ENCODE measurements at places on chromosomes 4 and X.

DNA sequence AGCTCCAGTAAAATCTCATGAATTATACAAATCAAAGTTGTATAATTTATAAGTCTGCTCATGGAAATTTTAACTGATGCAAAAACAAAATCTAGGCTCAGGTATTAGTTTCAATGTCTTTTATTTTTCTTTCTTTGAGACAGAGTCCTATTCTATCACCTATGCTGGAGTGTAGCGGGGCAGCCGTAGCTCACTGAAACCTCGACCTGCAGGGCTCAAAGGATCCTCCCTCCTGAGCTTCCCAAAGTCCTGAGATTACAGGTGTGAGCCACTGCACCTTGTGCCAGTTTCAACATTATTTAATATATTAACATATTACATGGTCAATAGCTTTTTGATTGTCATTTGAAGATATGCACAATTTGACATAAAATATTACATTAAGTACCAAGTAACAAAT, 678.7 kb downstream of the ARAP2 start:
- DNase-seq = no peak

DNA sequence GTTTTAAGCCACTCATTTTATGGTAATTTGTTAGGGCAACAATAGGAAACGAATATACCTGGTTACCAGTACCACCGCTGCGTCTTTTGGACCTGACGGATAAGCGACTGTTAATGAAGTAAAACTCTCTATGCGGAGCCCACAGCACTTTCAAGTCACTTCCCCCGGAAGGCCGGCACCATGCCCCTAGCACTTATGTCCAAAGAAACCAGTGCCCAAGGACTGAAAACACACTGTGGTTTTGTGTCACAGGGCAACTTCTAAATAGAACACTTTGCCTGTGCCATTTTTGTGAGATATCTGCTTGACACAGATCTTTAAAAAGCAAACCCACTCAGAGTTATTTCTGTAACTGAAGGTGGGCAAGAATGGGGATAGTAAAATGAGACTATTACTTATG, 22.7 kb downstream of the SH3KBP1 start:
- no peak for DNase-seq

DNA sequence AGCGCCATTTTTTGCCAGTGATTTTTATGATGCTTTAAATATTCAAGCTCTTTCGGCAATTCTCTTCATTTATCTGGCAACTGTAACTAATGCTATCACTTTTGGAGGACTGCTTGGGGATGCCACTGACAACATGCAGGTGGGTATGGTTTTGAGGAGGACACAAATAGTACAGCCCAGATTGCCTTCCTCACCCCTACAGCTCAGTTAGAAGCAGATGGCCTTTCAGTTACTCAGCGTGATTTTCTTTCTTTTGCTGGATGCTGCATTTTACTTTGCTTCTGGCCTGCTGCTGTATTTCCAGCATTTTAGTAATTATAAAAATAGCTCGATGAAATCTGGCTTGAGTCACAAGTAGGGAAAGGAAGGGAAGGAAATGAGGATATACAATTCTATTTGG, 114.7 kb downstream of the SLC4A4 start:
- DNase-seq = no peak

DNA sequence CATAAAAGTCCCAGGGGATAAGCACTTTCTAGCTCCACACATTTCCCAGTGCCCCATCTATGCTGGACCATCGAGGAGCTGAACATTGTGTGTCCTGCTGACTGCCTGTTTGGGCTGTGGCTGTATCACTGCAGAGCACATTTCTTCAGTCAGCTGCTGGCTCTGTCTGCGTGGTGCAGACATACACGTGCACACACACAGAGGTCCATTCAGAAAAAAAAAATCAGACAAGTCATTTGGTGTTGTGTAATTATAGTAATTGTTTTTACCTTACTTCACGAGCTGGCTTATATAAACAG, 1.1 kb upstream of the PDLIM3 start:
- DNase-seq = no peak

GRCh38 chr4:105662935-105663675, 45.4 kb downstream of the INTS12 start:
- no peak for DNase-seq

- DNase-seq = no peak
Observed at GRCh38 chrX:150834695-150835094, 63.8 kb downstream of the CD99L2 start.

DNA sequence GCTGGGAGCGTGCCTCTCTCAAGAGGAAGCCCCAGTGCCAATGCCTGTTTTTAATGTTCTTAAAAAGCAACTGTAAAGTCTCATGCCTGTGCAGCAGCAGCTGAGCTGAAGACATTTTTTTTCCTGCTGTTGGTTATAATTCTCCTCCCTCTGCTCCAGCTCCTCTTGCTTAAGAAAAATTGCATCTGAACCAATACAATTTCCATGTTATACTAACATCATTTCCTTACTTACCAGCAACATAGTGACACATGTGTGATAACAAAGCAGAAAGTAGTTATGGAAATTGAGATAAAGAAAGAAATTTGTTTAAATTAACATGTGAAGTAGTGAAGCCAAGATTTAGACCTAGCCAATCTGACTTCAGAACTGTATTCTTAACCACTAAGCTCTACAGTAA, 101.4 kb downstream of the TBC1D19 start:
- DNase-seq = no peak

DNA sequence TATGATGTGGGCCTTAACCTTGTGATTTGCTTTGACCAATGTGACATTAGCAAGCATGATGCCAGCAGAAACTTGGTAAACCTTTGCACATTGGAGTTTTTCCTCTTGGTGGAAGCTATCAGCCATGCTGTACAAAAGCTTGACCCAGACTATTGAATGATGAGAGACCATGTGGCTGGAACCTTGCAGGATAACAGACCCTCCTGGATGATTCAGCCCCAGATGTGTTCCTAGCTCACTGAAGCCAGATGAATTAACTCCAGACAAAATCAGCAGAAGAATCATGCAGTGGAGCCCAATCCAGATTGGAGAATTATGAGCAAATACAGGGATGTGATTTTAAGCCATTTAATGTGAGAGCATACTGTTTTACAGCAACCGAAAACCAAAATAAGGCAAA, 16.8 kb downstream of the SPARCL1 start:
- DNase-seq = no peak

GRCh38 chr4:8224975-8225625, 26.0 kb downstream of the SH3TC1 start:
- DNase-seq = no peak

DNA sequence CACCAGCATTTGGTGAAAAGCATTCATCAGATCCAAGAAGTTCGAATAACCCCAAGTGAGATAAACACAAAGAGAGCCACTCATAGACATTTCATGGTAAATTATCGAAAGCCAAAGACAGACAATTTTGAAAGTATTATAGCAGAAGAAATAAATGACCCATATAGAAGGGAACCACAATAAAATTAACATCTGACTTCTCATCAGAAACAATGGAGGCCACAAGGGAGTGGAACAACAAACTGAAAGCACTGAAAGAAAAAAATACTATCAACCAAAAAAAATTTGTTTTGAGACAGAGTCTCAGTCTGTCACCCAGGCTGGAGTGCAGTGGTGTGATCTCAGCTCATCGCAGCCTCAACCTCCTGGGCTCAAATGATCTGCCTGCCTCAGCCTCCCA, 12.3 kb downstream of the DUSP9 start:
- DNase-seq = no peak

DNA sequence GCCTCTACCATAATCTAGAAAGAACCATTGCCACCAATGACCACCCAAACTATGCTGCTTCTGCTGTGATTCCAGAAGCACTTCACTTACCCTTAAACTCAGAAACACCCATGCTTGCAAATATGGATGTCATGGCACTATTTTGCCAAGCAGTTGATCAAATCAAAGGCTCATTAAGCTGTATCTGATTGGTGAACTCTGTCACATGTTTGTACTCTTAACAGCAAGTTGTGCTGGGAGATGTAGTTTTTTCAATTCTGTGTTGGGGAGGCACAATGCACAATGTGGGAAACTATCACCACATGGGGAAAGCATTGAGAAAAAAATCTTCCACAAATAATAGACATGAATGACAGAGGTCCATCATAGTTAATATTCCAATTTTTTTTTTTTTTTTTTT, 19.2 kb upstream of the SPCS3 start:
- DNase-seq = no peak

GRCh38 chr4:145234091-145234706, 53.8 kb upstream of the OTUD4 start:
- peak; percentile 73 for DNase-seq

DNA sequence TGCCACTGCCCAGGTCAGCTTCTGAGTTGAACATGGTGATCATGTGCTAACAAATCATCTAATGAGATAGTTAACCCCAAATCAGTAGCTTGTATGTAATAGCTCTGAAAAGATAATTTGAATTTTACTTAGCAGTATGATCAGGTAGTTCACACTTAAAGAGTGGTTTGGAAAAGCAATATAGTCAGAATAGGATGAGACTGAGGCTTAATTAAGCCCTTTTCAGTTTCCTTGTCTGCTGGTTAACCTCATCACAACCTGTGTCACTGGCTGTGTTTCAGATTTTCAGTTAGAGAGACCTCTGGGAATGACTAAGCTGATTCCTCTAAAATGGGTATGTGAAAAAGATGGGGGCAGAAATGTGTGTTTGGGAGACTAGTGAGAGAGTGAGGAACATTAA, 38.1 kb downstream of the GPR174 start:
- DNase-seq = no peak

DNA sequence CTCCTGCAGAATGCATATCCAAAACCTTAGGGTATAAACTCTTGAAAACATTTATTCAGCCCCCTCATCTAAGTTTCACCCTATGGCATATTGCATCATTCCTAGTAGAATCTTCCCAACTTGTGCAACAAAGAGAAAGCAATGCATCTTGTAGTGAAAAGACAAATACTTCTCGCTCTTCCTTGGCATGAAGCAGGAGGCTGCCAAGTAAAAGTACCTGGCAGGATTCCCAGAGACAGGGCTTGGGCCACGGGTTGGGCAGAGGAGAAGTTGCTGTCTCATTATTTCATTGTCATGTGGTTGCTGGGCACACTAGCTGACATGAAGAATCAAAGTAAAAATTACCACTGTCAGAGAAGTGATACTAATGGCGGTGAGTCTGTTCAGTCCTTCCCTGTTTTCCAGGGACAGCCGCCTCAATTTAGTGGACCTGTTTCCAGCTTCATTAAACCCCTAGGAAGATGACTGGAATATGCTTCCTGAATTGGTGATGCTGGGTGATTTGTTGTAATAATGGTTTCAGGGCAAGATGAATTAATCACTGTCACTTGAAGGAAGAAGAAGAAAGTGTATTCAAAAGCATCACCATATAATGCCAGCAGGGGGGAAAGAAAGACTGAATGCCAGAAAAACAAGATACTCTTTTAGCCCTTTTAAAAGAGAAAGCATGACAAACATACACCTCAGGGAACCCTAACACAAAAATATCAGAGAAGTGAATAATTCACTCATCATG, 380.5 kb upstream of the IGFBP7 start:
- DNase-seq = no peak

- peak; percentile 74 for DNase-seq
Observed at GRCh38 chr4:38673130-38673978, 9.4 kb downstream of the KLF3 start.

GRCh38 chr4:181987392-181987791, 255.8 kb upstream of the TENM3 start:
- no peak for DNase-seq

- DNase-seq = peak; percentile 65
Observed at GRCh38 chr4:124641715-124642381, 70.7 kb downstream of the ANKRD50 start.

DNA sequence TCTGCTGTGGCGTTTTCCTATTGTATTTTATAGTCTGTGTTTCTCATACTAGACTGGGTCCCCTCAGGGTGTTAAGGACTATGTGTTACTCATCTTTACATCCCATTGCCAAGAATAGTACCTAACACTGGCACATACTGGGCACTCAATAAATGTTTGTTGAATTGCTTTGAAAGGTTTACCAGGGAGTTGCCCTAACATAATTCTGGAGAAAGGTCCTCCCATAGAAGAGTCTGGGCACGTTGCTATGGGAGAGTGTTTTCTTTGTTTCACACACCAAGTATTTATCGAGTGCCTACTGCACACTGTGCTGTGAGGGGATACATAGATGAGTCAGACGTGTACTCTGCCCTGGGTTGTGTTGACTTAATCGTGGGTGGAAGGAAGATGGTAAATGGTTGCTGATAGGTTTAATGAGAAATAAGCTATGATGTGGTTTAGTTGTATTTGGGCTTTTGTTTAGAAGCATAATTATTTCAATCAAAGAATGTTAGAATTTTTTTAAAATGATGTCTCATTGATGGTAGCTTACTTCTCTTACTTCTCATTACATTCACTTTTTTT, 42.9 kb downstream of the AFF1 start:
- peak; percentile 84 for DNase-seq

DNA sequence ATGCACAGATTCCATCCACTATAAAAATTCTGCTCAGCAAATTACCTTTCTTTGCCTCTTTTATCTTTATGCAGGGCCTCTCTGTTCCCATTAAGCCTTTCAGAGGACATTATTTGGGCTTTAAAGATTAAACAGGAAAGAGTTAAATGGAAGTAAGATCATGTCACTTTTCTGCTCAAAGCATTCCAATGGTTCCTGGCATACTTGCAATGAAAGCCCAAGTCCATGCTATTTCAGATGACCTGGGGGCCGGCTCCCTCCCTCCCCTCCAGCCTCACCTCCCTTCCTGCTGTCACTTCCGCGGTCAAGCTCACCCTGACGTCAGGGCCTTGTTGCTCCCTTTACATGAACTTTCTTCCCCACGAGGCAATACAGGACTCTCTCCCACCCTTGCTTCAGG, 125.5 kb downstream of the C4orf51 start:
- DNase-seq = no peak

DNA sequence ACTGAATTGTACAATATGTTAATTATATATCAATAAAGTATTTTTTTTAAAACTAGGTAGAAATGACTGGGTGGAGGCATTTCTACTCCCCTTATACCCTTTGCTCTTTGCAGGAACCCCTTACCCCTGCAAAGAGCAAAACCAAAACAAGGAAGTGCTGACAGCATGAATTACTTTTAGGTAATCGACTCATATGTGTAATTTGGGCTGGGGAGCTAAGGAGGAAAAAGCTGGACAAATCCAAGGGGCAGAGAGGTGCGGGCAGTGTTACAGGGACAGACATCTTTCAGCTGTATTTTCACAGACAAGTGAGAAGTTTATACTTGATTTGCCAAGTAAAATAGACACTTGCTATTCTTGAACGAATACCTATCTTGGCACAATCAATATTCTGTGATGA, 35.5 kb downstream of the MANBA start:
- no peak for DNase-seq

DNA sequence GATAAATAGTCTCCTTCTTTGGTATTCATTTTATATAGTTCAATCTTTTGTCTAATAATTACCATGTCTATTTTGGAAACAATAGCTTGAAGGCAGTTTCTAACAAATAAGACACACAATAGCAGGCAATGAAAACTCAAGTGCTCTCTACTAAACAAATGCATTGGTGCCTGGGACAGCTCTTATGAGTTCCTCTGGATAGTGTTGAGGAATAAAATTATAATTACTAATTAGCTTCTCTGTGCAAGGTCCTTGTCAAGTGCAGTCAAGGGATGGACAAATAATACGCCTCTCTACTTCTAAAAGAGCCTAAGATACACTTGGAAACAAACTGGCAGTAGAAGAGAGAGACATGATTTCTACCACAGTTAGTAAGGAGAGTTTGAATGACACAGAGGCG, 229.0 kb upstream of the GLRA2 start:
- DNase-seq = no peak

All from LoVo (cell line).